ENCODE measurements at places on chromosomes 4 and X.
A peak's percentile ranks its signal among the peaks of the same experiment; 100 is the strongest.

- no peak for DNase-seq
These were observed 832.1 kb upstream of the INTU start for GRCh38 chr4:126800575-126801141.

DNA sequence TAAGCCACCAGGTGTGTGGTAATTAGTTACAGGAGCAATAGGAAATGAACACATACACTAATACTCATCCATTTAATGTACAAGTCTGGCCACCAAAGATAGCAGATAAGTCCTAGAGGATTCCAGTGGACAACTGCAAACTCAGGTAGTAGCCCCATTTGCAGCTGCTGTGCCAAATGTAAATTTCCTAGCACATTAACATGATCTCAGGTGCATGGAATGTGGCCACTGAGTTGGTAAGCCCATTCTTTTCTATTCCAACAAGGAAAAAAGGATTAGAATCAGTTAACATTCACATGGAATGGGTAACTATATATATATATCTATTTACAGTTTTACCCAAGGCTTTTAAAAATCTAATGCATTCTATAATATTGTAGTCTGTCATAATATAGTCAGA lies 23.3 kb upstream of the FRAS1 start:
- no peak for DNase-seq

- DNase-seq: peak; percentile 17
These were observed 52.8 kb upstream of the ANKRD17 start for GRCh38 chr4:73311428-73311827.

- DNase-seq: no peak
These were observed 214.7 kb downstream of the TRAM1L1 start for GRCh38 chr4:116870686-116871085.

DNA sequence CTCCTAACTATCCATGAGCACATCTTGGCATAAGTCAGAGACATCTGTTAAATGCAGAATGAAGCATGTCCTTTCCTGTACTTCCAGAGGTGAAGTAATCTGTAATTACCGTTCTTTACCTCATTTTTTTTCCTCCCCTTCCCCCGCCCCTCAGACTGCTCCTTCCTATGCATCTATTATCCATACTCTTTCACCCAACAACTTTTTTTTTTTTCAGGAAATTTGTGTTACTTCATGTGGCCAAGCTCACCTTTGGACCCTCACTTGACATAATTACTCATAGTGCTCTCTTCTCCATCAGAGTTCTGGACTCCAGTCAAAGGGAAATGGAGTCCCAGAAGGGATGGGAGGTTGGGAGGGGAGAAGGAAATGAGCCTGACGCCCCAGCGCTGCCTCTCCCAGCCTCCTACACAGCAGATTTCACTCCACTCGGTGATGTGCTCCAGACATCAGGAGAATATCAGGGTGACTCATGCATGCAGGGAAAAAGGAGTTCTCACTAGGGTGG lies 568.8 kb downstream of the STIM2 start:
- DNase-seq: no peak

- DNase-seq: no peak
These were observed 17.9 kb downstream of the SMARCA5 start for GRCh38 chr4:143531380-143531779.

DNA sequence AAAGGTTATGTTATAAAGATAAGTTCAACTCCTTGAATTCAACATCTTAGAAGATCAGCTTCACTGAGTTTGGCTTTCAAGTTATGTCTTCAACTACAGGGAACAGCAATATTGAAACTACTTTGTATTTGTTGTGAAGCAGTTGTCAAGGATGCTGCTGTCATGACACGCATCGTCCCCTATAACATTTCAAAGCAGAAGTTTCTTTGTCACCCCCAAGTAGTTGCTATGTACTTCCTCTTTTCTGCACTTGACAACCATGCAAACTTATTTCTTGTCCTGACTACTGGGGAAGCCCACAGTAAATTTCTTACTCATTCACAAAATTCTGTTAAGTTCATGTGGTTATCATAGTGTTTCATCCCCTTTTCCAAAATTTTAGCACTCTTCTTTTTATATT lies 14.3 kb downstream of the ANTXR2 start:
- peak; percentile 22 for DNase-seq

DNA sequence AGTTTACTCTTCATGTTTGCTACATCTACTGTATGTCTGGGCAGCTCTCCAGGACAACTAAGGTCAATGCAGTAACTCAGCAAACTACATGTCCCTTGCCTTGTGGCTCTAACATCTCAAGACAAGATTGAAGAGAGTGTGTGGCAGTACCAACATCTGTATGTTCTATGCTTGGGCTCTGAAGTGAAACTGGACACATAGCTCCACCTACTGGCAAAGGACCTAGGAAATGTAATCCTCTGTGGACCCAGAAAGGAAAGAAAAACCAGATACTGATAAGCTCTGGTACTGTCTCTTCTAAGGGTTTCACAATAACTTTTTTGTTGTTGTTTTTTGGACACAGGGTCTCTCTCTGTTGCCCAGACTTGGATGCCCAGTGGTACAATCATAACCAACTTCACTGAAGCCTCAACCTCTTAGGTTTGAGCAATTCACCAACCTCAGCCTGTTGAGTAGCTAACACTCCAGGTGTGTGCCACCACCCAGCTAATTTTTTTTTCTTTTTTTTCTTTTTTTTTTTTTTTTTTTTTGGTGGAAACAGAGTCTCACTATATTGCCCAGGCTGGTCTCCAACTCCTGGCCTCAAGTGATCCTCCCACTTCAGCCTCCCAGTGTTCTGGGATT lies 64.1 kb downstream of the QDPR start:
- peak; percentile 57 for DNase-seq

DNA sequence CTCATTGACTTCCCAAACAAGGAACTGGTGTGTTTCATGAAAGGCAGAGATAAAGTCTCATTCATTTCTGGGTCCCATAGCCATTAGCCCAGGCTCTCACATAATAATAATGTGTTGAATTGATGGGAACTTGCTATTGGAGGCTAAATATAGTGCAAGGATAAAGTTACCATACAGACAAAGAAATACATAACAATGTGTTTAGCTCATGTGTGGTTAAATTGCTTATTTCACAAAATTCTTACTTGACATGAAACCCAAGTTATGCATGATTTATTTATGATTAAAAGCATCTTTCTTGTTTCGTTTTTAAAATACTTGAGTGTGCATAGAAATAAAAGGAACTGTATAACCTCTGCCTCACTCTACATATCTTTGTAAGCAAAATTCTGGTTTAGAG lies 37.3 kb upstream of the LPAR4 start:
- no peak for DNase-seq

DNA sequence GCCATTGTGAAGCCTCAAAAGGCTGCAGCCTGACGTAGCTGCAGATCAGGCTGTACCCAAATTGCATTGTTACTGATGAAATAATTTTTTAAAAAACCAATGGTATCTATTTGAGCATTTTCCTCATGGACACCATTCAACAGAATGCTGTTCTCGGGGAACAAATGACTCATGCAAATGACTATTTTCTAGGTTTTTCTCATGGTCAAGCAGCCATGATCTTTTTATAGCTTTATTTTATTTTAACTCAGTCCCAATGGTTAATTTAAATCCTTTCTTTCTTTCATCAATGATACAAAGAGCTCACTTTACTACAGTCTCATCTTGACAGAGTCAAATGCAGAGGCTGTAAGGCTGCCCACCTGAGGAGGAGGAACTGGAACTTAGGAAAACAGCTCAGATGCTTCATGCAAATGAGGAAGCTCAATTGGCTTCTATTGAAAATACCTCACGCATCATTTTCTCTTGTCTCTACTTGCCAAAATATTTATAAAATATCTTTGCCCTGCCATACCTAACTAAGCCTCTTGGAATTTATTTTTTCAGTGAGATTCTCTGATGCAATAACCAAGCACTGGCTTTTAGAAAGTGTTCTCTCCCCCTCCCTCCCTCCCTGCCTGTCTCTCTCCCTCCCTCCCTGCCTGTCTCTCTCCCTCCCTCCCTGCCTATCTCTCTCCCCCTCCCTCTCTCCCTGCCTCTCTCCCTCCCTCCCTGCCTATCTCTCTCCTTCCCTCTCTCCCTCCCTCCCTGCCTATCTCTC lies 81.0 kb downstream of the SORBS2 start:
- no peak for DNase-seq

DNA sequence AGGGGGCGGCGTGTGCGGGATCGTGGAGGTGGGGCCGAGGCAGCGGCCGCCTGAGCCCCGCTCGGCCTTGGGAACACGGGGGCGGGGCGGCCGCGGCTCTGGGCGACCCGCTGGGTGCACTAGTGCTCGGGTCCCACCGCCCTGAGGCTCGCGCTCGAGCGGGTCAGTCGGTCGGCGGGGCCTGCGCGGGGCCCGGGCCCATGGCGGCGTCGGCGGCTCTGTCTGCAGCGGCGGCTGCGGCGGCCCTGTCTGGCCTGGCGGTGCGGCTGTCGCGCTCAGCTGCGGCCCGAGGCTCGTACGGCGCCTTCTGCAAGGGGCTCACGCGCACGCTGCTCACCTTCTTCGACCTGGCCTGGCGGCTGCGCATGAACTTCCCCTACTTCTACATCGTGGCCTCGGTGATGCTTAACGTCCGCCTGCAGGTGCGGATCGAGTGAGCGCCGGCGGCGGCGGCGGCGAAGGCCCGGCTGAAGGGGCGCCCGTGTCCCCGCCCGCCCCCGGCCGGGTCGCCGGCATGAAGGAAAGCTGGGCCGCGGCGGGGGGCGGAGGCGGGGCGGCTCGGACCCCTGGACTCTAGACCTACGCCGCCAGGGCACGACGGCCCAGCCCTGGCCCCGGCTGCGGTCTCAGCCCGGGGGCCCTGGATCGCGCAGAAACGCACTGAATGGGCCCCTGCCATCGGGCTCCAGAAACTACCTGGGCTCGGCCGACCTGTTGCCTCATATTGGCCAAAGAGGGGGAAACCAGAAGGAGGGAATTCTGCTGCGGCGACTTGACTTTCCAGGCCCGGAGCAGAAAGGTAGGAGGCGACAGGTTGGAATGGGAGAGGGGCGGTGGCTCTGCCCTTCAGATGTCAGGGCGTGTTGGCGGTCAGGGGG lies at the start of gene SMIM10L2A:
TSS of gene SMIM10L2A (plus strand) at position 13 of the 878 bp plus-strand sequence. CDS start at position 201, 188 bp downstream.
- DNase-seq: no peak

DNA sequence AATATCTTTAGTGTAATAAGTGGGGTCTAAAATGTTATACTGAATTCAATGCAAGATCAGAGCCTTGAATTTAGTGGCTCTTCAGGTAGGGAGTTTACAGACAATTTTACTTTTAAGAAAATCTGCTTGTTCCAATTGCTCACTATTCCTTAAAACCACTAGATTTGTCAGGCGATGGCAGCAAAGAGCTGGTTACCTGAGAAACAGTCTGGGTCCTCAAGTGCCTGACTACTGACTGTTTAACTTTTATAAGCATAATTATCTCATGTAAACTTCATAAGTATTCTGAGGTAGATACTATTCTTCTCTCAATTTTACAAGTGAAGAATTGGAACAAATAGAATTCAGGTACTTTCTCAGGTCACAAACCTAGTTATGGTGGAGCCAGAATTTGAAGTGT lies 84.3 kb downstream of the RRAGB start:
- no peak for DNase-seq

DNA sequence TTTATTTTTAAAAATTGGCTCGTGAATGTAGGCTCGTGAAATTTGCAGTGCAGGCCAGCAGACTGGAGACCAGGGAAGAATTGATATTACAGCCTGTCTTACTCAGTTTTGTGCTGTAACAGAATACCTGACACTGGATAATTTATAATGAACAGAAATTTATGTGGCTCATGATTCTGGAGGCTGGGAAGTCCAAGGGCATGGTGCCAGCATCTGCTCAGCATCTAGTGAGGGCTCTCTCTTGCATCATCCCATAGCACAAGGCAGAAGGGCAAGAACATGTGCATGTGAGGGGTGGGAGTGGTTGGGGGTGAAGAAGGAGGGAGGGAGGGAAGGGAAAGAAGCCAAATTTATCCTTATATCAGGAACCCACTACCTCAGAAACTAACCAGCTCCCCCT lies 13.7 kb upstream of the CLTRN start:
- DNase-seq: no peak

DNA sequence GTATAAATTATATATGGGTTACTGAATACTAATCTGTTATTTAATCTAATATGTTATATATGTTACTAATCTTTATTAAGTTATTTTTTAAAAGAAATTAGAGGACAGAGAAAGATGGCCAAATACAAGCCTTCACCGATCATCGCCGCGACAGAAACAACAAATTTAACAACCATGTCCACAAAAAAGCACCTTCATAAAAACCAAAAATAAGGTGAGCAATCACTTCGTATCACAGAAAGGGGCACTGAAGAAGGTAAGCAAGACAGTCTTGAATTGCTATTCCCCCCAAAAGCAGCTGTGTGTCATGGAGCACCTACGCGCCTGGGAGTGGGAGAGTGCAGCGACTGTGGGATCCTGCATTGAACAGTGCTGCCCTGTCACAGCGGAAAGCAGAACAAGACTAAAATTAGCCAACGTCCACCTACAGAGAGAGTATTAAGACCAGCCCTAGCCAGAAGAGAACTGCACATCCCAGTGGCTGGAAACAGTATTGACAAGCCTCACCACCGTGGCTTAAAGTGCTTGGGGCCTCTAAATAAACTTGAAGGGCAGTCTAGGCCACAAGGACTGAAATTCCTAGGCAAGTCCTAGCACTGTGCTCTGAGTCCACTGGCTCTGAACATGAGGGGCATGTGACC lies 38.5 kb downstream of the LRBA start:
- DNase-seq: no peak

GRCh38 chrX:46256875-46257274 lies 288.3 kb downstream of the ZNF674 start:
- DNase-seq: no peak

DNA sequence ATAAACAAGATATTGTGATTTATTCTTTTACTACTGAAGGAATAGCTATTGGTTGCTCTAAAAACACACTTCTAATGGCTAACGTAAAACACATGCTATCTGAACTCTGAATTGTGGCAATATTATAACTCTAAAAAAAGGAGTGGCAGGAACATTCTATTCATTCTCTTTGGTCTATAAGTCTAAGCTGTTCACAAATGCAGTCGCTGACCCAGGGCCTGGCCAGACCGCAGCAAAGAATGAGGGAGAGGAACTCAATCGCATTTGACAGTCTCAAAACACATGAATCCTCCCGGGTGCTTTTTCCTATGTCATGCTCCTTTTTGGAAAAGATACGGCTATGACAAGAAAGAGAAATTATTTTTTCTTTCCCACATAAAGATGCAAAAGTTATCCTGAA lies 651.6 kb upstream of the PITX2 start:
- no peak for DNase-seq

GRCh38 chrX:45379236-45379635 lies 178.6 kb upstream of the DIPK2B start:
- DNase-seq: no peak

GRCh38 chr4:6943012-6943884 lies 33.6 kb downstream of the TBC1D14 start:
- DNase-seq: no peak
